ENCODE measurements at places on chromosomes 7 and 10.

- peak overlapping the region; percentile 89 for H3K27ac ChIP-seq
- H3K36me3 ChIP-seq, result peaks cover 3% of the 10 kb centered on the region
- no peak for DNase-seq
- peak overlapping the region; percentile 43 for H3K4me3 ChIP-seq
Measured at GRCh38 chr10:28331066-28331465, 28.2 kb upstream of the MPP7 start.

- H3K4me3 ChIP-seq, result no peak overlapping the region
- no peaks in the 10 kb centered on the region for H3K4me1 ChIP-seq
- no peaks in the 10 kb centered on the region for H3K36me3 ChIP-seq
- no peak overlapping the region for H3K27ac ChIP-seq
Measured at GRCh38 chr10:75103881-75104686, 7.4 kb upstream of the SAMD8 start.

DNA sequence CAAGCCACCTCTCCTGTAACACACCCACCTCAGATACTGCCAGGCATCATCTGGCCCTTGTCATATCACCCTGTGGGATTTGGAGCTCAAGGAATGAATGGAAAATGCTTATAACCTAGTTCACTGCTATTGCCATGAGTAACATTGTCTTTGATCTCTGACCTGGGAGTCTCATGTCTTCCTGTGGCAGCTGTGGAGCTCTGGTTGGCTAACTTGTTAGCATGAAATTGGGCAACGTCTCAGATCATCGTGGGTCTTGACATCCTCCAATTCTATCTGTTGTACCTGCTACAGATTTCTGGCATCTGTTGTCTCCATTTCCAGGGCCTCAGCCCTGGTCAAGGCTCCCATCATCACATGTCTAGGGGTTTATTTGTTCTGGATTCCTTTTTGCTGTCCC lies 2.2 kb upstream of the TMEM270 start:
- no peak for DNase-seq

GRCh38 chr10:1362589-1363445 lies 306.6 kb downstream of the WDR37 start:
- no peak overlapping the region for H3K27ac ChIP-seq
- no peak for DNase-seq
- H3K4me1 ChIP-seq, result peaks cover 10% of the 10 kb centered on the region

DNA sequence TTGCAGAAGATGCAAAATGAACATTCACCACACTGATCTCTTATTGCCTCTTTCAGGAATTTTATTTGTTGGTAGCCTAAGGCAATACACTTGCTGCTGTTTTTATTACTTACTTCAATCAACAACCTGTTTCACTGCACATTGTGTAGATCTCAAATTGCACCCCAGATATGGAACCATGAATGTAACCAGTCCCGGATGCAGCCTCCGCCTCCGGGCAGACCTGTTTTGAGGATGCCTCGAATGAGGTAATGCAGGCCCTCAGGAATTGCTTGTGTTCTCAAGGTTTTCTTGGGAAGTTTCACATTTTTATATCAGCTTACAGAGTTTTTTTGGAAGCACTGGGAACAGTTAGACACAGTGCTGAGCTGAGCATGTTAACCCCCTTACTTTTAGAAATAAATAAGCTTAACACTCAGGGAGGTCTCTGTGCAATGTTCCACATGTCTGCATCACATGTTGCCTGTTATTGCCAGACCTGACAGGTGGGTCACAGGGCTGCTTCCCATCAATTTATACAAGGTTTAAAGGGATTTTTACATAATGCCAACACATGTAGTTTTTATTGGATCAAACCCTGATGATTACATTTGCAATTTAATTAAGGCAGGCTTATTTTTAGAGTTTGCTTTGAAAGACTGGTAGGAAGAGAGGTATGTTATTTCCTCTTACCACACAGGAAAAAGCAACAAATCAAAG lies 193.1 kb upstream of the POM121L12 start:
- no peak for DNase-seq

All from naive thymus-derived CD8-positive, alpha-beta T cell (primary cell).